ENCODE measurements at places on chromosomes 2 and 18.

DNA sequence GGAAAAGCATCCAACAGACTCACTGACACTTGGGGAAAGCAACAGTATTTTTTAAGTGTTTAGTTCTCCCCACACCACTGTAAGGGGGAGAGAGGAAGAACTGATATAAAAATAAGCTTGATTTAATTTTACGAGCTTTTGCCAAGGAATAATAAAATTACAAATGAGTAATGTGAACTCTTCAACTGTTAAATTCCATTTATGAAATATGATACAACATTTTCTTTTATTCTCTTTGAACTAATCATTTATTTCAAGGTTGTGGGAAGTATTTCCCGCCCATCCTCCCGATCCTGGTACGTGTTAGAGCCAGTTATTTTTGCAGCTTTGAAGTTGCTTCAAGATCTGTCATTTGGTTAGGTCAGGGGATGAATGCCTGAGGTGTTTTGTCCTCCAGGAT is 35.2 kb downstream of the WDPCP start:
- DNase-seq: no peak

- DNase-seq: no peak
Observed at GRCh38 chr2:196066291-196067087, 2.1 kb downstream of the DNAH7 start.

GRCh38 chr18:8822643-8823042 is 117.3 kb downstream of the MTCL1 start:
- DNase-seq: no peak

- no peak for DNase-seq
Observed at GRCh38 chr2:102261467-102262135, 49.8 kb upstream of the IL1RL1 start.

DNA sequence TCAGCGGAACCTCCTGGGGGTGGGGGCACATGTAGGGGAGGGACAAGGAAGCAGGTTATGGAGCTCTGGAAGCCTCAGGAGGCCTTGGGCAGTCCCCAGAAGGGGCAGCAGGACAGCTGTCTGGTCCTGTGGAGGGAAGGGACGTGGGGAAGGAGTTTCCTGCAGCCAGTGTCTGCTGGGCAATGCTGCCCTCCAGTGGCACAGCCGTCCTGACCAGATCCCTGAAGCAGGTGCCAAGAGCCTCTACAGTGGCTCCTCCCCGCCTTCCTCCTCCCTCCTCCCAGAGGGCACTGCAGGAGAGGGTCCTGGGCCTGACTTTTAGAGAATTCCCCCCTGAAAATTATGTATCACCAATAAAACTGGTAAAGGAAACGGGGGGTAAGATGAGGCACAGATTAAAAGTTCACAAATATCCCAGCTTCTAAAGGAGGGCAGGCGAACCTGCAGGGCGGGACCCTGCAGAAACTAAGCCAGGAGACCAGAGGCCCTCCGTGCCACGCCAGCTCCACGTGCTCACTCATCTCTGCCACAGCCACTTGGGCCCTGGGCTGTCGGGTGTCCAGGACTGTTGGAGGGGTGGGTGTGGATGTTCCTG is 258.5 kb downstream of the TWIST2 start:
- DNase-seq: no peak

- DNase-seq: no peak
Observed at GRCh38 chr2:99698896-99699295, 209.1 kb upstream of the REV1 start.

- DNase-seq: no peak
Observed at GRCh38 chr2:949384-950079, 1.1 kb upstream of the SNTG2 start.

DNA sequence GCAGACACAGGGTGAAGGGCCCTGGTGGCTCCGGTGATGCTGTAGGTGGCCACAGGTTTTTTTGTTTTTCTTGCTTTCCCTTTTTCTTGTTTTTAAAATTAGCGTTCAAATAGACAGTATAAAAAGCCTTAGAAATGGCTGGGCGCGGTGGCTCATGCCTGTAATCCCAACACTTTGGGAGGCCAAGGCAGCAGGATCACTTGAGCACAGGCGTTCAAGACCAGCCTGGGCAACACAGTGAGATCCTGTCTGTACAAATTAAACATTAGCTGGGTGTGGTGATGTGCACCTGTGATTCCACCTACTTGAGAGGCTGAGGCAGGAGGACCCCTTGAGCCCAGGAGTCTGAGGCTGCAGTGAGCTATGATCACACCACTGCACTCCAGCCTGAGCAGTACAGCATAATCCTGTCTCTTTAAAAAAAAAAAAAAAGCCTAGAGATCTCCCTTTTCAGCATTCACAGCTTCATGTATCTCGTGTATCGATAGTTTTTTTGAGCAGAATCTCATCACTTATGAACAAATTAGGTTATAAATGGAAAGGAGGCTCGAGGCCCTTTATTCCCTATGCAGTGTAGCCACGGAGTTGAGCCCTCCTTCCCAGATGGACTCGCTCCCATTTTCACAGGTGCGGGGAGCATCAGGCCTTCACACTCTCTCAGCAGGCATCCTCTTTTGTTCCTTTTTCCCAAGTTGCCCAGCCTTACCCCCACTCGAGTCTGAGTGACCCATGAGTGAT is 50.8 kb downstream of the EMILIN2 start:
- DNase-seq: no peak

DNA sequence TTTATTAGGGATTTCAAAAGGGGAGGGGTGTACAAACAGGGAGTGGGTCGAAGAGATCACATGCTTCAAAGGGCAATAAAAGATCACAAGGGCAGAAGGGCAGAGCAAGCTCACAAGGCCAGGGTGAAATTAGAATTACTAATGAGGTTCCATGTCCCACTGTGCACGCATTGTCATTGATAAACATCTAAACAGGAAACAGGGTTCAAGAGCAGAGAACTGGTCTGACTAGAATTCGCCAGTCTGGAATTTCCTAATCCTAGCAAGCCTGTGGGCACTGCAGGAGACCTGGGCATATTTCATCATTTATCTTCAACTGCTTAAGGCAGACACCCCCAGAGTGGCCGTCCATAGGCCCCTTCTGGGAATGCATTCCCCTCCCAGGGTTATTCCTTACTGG is 408.2 kb downstream of the ZNF804A start:
- no peak for DNase-seq

DNA sequence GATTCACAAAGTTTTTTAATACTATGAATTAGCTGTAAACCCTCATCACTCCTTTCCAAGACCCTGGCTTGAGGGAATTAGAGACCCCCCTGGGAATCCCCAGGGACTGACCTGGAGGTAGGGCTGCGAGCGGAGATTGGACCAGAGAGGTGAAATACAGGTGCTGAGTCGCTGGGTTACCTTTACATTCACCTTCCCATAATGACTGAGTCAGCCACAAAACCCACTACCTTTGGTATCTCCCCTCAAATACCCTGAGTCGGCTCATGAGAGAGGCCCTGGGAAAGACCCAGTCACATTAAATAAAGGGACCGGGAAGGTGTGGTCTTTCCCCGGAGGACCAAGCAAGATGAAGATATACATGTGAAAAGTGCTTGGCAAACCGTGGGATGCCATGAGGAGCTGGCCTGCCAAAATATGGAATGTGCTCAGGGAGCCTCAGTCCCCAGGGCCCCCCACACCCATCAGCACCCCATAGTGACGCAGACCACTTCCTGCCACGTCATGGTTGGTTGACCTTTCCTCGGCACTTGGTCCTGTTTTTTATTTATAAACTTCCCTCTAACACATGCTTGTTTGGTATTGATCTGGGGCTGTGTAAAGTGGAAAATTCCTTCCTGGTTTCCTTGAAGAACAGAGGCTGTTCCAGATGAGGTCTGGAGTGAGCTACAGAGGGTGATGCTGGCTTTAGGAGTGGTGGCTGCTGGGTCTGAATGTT is 51.4 kb downstream of the IL1RL2 start:
- no peak for DNase-seq

- no peak for DNase-seq
Observed at GRCh38 chr2:195995499-195995898, 73.1 kb downstream of the DNAH7 start.

GRCh38 chr2:110770404-110770958 is 38.1 kb downstream of the ACOXL start:
- no peak for DNase-seq

DNA sequence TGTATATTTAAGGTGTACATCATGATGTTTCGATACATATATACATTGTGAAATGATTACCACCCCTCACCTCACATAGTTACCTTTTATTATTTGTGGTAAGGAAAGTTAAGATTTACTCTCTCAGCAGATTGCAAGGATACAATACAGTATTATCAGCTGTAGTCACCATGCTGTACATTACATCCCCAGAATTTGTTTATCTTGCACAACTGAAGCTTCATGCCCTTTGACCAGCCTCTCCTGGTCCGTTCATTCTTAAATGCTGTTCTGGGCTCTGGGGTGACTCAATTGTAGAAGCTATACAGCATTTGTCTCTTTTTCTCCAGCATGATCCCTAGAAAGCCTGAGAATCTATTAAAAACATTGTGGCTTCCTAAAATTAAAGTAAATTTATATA is 90.8 kb downstream of the PTPRM start:
- DNase-seq: no peak

DNA sequence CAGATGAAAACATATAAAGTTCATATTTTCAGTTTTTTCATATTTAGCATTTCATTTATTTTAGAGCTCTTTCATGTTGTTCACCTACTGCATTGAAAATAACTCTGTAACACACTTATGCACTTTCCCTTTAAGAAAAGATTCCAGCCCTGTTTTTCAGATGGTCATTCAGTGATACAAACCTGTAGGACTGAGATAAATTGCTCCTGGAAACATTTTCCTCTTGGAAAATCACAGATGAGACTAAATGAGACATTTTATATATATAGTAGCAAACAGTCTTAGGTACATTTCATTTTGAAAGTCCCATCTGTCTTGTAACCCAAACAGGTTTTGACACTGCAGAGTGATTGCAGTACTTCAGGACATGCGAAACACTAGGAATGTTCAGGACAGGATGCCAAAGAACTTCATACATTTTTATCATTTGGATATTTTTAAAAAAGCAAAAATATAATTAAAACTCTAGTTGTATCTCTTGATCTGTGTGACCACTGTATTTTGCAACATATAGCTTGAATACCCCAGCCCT is 412.4 kb downstream of the MTX2 start:
- DNase-seq: no peak

GRCh38 chr2:29657674-29658073 is 263.7 kb downstream of the ALK start:
- DNase-seq: no peak

GRCh38 chr18:6521803-6522418 is 107.2 kb upstream of the L3MBTL4 start:
- no peak for DNase-seq

GRCh38 chr2:133235968-133236367 is 332.3 kb downstream of the NCKAP5 start:
- DNase-seq: no peak

- no peak for DNase-seq
Observed at GRCh38 chr18:58235001-58235436, 191.0 kb downstream of the NEDD4L start.

DNA sequence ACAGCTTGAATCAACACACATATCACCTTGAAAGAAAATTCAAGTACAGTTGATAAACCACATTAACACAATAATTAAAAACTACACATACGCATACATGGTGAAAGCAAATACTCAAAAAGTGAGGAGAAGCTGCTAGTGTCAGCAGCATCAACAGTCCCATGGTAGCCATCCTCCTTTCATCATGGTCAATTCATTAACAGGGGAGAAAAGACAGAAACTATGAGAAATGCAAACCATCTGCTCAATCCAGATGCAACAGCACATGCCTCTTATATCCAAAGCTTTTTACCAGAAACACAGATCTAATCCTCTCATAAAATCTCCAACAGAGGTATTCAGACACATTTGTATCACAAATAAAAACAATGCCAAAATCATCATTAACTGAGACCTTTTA is 81.9 kb upstream of the CHRNA1 start:
- no peak for DNase-seq

DNA sequence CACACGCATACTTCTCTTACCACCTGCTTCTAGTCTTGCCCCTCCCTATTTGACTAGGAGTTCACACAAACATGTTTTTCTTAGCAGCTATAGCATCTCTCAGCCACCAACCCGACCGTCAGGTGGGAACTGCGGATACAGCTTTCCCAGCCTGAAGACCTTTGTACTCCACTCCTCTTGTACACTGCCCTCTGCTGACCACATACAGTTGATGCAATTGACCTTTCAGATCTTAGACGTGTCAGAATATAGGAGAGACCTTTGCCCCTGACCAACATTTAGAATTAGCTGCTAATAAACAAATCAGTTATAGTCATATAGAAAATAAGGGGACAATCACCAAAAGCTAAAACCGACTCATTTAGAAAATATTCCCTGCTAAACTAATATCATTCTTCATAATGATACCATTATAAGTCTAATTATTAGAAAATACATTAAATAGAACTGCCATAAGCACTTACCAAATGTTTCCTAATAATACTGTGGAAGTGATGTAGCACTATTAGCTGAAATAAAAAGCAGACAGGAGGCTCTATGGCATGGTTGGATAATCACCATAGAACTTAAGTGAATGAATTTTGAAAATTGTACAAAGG is 208.4 kb downstream of the RAD51AP2 start:
- no peak for DNase-seq

GRCh38 chr18:35941299-35941698 is 31.2 kb upstream of the RMP24 start:
- DNase-seq: no peak

GRCh38 chr2:160408173-160408958 is 85.2 kb downstream of the RBMS1 start:
- DNase-seq: no peak

DNA sequence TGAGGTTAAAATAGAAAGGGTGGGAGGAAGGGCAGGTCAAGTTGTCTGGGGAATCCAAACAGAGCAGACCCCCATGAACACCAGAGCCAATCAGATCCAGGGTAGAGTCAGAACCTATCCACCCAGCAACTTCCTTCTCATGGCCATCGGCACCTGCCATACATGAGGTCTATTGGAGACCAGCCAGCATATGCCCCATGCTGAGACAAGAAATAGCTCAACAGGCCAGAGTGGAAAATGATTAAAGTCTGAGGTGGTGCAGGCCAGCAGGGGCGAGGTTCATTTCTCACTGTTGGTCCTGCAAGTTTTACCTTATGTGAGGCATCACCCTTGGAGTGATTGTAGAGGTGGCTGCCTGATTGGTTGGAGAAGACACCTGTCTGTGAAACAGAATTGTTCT is 89.2 kb downstream of the LONRF2 start:
- no peak for DNase-seq

- DNase-seq: no peak
Observed at GRCh38 chr2:216792222-216793021, 67.4 kb downstream of the TNP1 start.

DNA sequence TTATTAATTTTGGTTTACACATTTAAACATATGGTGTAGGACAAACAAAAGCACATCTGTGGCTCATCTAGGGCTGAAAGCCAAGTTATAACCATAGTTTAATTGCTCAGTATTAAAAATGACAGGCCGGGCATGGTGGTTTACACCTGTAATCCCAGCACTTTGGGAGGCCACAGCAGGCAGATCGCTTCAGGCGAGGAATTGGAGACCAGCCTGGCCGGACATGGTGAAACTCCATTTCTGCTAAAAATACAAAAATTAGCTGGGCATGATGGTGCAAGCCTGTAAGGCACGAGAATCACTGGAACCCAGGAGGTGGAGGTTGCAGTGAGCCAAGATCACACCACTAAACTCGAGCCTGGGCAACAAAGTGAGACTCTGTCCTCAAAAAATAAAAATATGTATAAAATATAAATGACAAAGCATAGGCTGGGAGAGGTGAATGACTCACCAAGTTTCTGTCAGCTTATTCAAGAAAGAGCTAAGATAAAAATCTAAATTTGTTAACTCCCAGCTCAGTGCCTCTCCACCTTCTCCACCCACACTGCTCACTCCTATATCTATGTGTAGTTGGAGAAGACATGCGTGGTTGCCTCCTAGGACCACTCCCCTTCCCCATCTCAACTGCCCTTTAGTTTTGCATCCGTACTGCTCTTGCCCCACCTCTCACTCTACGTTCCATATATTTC is 79.2 kb upstream of the PID1 start:
- no peak for DNase-seq

All from activated naive CD4-positive, alpha-beta T cell treated with anti-CD3 and anti-CD28 coated beads, Interleukin-2, amount 50 U/mL, for 16 hours (primary cell).